ENCODE measurements at places on chromosomes 12 and 14. TPM values are rescaled to one million over a fixed set of nuclear protein-coding genes. Genes with fewer than 3 reads are reported as not detected.

Gene HSPA2
- total RNA-seq = 9.9 TPM

Gene KRT77
- not detected for total RNA-seq

Gene MEG3
- total RNA-seq = 95.0 TPM

Gene CBLN3
- total RNA-seq = 5.3 TPM

GRCh38 chr14:71701990-71702389, 230.2 kb upstream of the RGS6 start:
- H3K4me1 ChIP-seq = peaks cover 8% of the 10 kb centered on the region
- H3K27ac ChIP-seq = no peak overlapping the region
- no peaks in the 10 kb centered on the region for H3K36me3 ChIP-seq
- no peaks in the 10 kb centered on the region for H3K27me3 ChIP-seq
- peak; percentile 83 for DNase-seq

DNA sequence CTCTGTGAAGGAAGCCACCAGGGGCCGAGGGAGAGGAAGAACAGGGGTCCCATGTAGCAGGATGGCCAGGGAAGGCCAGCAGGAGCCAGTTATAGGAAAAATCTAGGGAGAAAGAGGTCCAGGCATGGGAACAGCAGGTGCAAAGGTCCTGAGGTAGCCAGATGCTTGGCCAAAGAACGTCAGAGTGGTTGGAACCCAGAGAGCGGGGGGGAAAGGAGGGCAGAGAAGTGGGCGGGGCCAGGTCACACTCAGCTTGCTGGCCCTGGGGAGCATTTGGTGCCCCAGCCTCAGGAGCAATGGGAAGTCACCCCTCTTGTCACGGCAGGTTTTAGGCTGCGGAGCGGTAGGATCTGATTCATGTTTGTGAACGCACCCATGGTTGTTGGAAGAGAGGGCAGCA, 180.5 kb downstream of the PHETA1 start:
- H3K36me3 ChIP-seq = no peaks in the 10 kb centered on the region
- H3K4me3 ChIP-seq = no peak overlapping the region
- H3K27ac ChIP-seq = no peak overlapping the region
- DNase-seq = no peak
- no peaks in the 10 kb centered on the region for H3K27me3 ChIP-seq

DNA sequence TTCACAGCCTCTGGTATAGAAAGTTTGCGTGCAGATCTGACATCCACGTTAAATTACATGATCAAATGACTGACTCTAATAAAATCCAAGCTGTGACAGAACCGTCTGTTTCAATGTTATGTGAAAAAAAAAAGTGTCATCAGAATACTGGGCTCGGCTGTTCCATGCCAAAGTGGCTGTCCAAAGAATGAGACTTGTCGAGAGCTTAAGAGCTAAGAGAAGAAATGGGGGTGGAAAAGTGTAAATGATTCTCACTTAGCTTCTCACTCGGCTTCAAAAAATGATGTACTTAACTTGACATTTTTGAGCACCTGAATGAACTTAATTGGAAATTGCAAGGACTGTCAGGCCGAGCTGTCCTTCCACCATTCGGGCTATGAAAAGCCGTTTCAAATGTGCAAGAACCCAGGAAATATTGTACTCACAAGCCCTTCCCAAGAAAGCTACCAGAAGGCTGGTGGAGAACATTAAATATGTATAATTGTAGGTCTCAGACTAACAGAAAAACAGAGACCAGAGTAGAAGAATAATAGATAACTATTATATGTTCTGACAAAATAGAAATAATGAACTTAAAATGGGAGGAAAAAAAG, 78.0 kb downstream of the DIO3 start:
- no peak for DNase-seq
- no peaks in the 10 kb centered on the region for H3K27me3 ChIP-seq
- H3K4me3 ChIP-seq = no peak overlapping the region
- no peak overlapping the region for H3K27ac ChIP-seq
- H3K36me3 ChIP-seq = no peaks in the 10 kb centered on the region
- H3K4me1 ChIP-seq = no peaks in the 10 kb centered on the region

DNA sequence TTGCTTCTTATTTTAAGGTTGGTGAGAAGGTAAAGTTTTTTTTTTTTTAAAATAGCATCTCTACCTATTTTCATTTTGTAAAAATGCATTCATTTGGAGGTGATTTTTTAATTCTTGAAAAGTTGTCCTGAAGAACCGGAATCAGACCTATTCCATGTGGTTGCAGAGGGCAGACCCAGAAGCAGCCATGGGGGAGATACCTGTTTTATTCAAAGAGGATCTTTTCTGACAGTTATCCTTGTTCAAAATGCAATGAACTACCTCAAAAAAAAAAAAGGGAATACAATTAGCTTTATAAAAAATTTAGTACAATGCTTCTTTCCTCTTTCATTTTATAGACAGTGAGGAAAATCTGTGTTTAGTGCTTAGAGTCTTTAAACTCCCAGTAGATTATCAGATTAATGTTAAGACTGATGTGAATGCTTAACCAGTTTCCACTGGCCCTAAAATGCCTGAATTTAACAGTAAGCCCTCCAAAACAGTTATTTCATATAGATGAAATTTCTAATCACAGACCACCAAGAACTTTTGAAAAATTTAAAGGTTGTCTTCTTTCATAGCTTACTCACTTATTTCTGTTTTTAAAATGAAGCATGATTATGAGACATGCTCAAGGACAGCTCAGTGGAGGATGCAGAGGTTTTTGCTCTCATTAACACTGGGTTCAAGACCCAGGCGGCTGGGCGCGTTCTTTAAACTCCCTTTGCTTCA, 8.6 kb upstream of the NEMF start:
- peak overlapping the region; percentile 99 for H3K27ac ChIP-seq
- H3K27me3 ChIP-seq = no peaks in the 10 kb centered on the region
- no peak for DNase-seq
- H3K4me3 ChIP-seq = peak overlapping the region; percentile 96

GRCh38 chr12:131511391-131511802, 199.5 kb upstream of the SFSWAP start:
- H3K4me3 ChIP-seq = no peak overlapping the region

- peak overlapping the region; percentile 80 for H3K27ac ChIP-seq
- H3K27me3 ChIP-seq = no peaks in the 10 kb centered on the region
- no peak for DNase-seq
- peaks cover 12% of the 10 kb centered on the region for H3K4me1 ChIP-seq
- peaks cover 2% of the 10 kb centered on the region for H3K36me3 ChIP-seq
These were observed 483 bp downstream of the POC1B start for GRCh38 chr12:89525305-89525823.

DNA sequence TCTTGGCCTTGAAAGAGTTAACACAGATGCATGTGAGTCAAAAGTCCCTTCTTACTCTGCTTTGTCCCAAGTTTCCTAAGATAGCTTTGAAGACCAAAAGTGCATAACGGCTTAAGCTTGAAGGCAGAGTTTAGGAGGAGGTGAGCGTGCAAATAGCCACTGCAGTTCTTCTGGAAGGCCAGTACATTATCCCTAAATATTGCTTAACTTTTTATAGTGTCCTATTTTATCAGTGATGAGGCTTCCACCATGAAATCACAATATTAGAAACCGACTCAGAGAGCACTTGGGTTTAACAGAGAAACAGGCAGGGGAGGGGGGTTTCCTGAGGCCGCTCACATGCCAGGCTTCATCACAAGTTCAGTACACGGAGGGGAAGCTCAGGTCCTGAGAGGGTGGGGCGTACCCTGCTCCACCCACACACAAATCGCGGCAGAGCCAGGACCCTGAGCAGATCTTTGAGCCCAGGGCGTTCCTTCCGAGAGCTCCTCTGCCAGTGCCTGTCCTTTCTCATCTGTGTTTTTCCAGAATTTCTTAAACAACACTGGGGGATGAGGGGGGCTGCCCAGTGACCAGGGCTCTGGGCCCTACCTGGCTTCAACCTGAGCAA, 26.8 kb upstream of the BDKRB2 start:
- H3K4me1 ChIP-seq = peaks cover 6% of the 10 kb centered on the region
- no peak for DNase-seq
- no peak overlapping the region for H3K27ac ChIP-seq
- H3K27me3 ChIP-seq = no peaks in the 10 kb centered on the region

DNA sequence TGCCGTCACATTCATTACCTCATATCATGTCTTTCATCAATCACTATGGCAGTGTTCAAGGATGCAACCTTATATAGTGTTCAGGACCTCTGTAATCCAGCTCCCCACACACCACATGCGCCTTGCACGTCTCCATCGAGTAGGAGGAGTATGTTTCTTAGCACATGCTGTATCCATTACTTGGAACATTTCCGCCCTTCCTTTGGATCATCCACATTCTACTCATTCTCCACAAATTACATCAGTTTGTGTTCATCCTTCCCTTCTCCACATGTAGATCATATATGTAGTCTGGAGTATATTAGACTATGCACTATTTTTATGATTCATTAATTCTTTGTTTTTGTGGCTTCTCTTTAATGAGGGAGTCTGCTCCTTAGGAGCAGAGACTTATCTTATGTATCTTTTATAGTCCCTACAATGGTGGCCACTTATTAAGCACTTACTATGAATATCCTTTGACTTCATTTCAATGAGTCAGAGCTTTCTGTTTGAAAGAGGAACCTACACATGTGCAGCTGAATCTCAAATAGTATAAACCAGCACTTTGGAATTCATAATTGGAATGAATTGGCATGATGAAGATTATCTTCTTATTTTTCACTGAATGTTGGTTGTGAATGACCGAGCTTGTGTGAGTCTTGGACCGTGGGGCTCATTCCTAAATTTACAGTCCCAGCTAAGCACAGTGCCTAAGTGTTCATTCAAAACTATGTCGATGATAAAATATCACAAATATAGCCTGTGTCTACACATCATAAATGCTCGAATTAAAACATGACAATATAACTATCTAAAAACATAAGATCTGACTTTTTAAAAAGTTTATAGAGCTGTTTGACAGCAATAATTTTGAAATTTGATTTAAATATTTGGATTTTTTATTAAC, 30.2 kb upstream of the NPAS3 start:
- H3K27me3 ChIP-seq = no peaks in the 10 kb centered on the region
- H3K4me1 ChIP-seq = no peaks in the 10 kb centered on the region
- no peak overlapping the region for H3K4me3 ChIP-seq
- H3K36me3 ChIP-seq = no peaks in the 10 kb centered on the region
- peak; percentile 19 for DNase-seq

DNA sequence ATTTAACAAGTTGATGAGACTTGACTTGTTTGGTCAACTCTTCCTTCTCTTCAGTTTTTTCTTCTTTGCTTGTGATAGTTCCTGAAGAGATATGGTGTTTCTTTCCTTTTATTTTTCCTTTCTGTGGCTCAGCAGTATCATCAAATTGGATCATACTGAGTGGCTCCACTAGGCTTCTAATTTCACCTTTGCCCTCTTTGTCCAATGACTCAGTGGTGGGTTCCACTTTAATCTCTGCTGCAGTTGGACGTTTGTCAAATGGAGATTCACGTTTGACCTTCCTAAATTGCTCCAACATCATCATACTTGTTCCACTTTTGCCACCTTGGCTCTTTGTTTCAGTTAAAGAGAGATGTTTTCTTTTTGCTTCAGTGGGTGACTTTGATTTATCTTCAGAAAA, 41.5 kb downstream of the FAM186A start:
- no peak overlapping the region for H3K4me3 ChIP-seq
- no peaks in the 10 kb centered on the region for H3K4me1 ChIP-seq
- H3K36me3 ChIP-seq = no peaks in the 10 kb centered on the region
- no peak overlapping the region for H3K27ac ChIP-seq
- no peak for DNase-seq
- no peaks in the 10 kb centered on the region for H3K27me3 ChIP-seq

DNA sequence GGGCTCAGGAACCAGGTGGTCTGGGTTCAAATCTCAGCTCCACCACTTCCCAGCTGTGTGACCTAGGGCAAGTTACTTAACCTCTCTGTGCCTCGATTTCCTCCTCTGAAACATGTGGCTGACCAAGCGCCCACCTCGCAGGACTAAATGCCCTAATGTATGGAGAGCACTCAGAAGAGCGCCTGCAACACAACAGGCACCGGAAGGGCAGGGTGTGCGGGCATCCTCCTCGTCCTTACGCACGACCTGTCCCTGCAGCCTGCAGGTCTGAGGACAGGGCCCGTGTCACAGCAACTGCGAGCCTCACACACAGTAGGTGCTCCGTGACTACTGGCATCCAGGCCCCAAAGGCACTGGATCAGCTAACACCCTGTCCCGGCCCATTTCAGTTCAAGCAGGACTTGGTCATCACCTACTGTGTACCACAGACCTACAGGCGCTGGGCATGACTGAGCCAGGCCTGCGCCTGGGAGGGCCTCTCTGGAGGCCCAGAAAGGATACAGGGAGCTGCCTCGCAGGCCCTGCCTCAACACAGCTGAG, 131.5 kb downstream of the NCOR2 start:
- no peaks in the 10 kb centered on the region for H3K27me3 ChIP-seq
- H3K4me3 ChIP-seq = no peak overlapping the region
- H3K27ac ChIP-seq = no peak overlapping the region
- H3K36me3 ChIP-seq = no peaks in the 10 kb centered on the region
- DNase-seq = no peak

DNA sequence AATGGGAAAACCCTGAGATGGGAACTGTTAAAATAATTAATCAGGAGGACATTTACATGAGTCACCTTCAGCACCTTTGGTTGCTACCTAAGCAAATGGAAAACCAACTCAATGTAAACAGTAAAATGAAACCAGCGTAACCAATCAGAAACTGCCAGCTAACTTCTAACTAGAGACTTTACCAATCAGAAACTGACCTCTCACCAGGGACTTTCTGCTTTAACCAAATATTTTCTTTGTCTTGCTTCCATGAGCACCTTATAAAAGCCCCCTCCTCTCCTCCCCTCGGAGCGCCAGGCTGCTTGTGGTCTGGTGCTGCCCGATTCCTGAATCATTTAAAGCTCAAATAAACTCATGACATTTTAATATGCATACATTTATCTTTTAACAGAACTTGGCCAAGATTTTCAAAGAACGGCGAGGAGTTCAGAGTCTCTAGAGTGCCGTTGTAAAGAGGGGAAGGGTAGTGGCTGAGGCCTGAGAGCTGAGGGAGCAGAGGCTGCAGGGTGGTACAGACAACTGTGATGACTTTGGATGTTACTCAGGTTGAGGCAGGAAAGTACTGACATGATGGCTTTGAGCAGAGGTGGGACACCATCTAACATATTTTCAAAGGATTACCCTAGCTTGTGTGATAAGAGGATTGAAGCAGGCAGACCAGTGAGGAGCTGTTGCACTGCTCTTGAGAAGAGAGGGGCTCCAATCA, 183.6 kb downstream of the CRADD start:
- no peak overlapping the region for H3K27ac ChIP-seq
- peaks cover 3% of the 10 kb centered on the region for H3K4me1 ChIP-seq
- DNase-seq = no peak
- no peak overlapping the region for H3K4me3 ChIP-seq

DNA sequence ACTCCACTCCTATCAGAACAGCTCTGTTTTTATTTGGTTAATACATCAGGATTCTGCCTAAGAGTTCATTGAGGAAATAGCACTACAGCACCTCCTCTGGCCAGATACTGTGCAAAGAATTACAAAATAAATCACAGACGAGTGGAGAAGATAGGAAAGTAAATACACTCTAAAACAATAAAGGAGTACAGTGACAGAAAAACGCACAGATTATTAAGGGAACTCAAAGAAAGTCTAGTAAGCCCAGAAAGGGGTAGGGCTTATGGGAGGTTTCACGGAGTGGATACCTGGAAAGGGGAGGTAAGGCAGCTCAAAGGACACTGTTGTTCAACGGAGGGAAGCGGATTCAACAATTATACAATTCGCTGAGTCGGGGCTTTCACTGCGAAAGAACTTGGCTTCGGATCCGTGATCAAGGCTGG, 5.5 kb downstream of the OR10AD1 start:
- H3K36me3 ChIP-seq = no peaks in the 10 kb centered on the region
- H3K4me3 ChIP-seq = peak overlapping the region; percentile 77
- peak overlapping the region; percentile 85 for H3K27ac ChIP-seq
- no peaks in the 10 kb centered on the region for H3K27me3 ChIP-seq
- H3K4me1 ChIP-seq = peaks cover 2% of the 10 kb centered on the region

- peak; percentile 10 for DNase-seq
- H3K27me3 ChIP-seq = no peaks in the 10 kb centered on the region
- H3K4me3 ChIP-seq = peak overlapping the region; percentile 94
- peak overlapping the region; percentile 92 for H3K27ac ChIP-seq
- no peaks in the 10 kb centered on the region for H3K36me3 ChIP-seq
- no peaks in the 10 kb centered on the region for H3K4me1 ChIP-seq
These were observed 2.0 kb downstream of the ANO6 start for GRCh38 chr12:45217846-45218245.

Data from fibroblast of lung (primary cell).